ENCODE measurements at places on chromosomes 13 and 19.

GRCh38 chr19:11781295-11782057 lies 14.7 kb downstream of the ZNF441 start:
- DNase-seq = no peak

GRCh38 chr19:55580628-55581144 lies at the start of gene ZNF579:
ZNF579 (minus strand) TSS chr19:55580848; CDS start chr19:55579639, 1,209 bp downstream.
- peak; percentile 53 for DNase-seq

DNA sequence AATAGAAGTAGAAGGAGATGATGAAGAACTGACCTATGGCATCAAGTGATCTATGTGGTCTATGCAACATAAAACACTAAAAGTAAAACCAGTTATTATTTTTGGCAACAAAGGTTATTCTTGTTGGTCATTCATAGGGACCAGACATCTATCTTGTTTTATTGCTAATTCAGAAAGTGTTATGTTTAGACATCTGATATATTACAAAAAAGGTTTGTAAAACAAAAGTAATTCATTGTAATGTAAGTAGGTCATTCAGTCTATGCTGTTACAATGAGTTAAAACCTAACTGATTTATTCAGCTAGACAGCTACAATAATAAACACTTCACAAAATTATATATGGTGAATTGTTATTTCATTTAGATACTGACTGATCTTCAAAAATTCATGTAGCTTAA lies 461.9 kb downstream of the PCDH17 start:
- no peak for DNase-seq

DNA sequence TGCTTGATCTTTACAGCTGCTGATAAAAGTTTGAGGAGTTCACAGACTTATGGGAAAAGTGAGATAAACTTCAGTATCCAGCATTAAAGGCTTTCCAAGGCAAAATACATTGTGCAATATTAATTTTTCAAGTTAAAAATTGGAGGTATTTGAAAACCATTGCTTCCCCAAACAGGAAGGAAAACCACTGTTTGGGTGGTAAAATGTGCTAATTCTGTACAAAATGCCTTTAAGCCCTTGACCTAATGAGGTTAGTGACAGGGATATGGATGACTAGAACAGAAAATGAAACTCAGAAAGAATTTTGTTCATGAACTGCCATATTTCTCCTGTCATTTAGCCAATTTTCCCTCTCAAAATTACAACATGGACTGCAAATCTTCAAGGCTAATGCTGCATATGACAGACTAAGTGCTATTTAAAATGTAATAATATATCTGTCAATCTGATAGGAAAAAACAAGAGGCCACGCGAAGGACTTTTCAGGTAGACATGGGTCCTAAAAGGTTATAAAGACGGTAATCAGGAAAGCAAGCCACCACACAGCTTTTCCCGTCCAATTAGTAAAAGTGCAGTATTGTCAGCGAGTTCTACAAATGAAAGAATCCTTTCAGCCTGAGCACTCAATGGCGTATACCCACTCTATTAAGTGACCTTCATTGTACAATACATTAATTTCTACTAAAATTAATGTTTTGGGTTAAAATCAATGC lies 212.8 kb downstream of the ENOX1 start:
- no peak for DNase-seq

- DNase-seq = no peak
Observed at GRCh38 chr19:19551853-19552192, 13.8 kb downstream of the CILP2 start.

GRCh38 chr13:63425131-63425530 lies 2009.5 kb upstream of the PCDH20 start:
- no peak for DNase-seq

GRCh38 chr13:51894239-51894638 lies 32.5 kb downstream of the CCDC70 start:
- no peak for DNase-seq

- DNase-seq = no peak
Observed at GRCh38 chr19:44958090-44958489, 2.9 kb downstream of the CLPTM1 start.

DNA sequence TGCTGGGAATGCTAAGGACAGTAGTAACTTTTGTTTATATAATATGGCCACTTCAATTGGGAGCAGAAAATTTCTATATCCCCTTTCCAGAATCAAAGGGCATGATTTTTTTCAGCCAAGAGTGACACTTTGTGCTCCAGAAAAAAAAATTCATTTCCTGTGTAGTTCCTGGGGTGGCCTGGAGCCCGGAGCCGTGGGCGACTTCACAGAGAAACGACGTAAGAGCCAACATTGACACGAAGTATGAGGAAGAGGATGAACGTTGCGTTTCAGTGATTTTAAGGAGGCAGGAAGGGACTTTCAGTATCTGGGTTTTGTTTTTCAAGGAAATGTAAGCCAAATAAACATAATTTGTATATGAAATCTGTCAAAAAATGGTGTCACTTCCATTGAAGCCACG lies 187.6 kb downstream of the STK24 start:
- no peak for DNase-seq

- DNase-seq = no peak
Observed at GRCh38 chr13:67140006-67140405, 90.1 kb downstream of the PCDH9 start.

- DNase-seq = no peak
Observed at GRCh38 chr19:35353635-35354034, 4.6 kb upstream of the FFAR3 start.
